ENCODE measurements at places on chromosomes 7 and 10. TPM values are rescaled to one million over a fixed set of nuclear protein-coding genes. Genes with fewer than 3 reads are reported as not detected.

The MYO1G gene
- 1.8 TPM for total RNA-seq

- DNase-seq: no peak
Observed at GRCh38 chr7:24448038-24448437, 125.2 kb upstream of the PALS2 start.

The UCN3 gene
- not detected for total RNA-seq

The ASB10 gene
- not detected for total RNA-seq

DNA sequence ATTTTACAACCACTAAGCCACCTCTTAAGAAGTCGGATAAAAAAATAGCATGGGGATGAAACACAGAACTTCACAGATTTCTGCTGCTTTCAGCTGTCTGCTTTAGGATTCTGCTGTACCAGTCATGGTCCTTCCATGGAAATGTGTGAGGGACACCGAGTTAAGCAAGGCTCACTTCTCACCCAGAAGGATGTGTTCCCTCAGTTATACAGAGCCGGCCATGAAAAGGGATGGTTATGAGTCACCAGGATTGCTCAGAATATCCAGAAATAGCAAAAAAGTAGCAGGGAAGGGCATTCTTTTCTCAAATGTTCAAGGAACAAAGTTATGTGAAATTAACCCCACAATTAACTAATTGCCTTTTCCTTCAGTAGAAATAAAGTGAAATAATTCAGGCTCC lies 124.4 kb downstream of the AMPH start:
- no peak for DNase-seq

DNA sequence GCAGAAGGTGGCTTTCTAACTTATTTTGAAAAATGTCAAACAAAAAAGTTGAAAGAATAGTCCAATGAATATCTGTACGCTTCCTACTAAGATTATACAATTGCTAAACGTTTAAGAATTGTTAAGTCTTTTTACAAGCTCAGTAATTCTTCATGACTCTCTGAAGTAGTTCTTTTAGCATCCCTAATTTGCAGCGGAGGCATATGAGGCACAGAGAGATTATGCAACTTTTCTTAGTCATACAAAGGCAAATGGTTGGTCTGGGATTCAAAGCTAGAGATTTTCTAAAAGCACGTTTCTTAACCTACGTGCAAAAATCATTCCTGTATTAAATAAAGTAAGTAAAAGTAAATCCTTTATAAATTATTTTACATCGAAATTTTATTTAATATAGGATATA lies 254.2 kb downstream of the MAGI2 start:
- no peak for DNase-seq

DNA sequence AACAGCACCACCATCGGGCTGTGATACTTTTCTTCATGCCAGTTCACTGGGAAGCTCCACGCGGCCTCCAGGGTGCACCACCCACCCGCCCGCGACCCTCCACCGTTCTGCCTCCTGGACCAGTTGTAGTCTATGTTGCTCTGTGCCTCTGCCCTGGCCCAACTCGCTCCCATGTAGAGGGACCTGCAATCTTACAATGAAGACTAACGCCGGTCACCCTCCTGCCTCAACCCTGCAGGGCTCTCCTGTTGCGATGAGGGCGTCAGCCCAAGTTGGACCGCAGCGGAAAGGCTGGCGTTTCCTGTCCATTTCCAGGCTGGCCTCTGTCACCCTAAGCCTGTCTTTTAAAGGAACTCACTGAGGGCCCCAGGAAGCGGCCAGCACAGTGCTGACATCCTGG lies 34.9 kb downstream of the IL15RA start:
- DNase-seq: no peak

The AKR1C3 gene
- total RNA-seq: 13.4 TPM
